ENCODE measurements at places on chromosomes 16 and 17.

DNA sequence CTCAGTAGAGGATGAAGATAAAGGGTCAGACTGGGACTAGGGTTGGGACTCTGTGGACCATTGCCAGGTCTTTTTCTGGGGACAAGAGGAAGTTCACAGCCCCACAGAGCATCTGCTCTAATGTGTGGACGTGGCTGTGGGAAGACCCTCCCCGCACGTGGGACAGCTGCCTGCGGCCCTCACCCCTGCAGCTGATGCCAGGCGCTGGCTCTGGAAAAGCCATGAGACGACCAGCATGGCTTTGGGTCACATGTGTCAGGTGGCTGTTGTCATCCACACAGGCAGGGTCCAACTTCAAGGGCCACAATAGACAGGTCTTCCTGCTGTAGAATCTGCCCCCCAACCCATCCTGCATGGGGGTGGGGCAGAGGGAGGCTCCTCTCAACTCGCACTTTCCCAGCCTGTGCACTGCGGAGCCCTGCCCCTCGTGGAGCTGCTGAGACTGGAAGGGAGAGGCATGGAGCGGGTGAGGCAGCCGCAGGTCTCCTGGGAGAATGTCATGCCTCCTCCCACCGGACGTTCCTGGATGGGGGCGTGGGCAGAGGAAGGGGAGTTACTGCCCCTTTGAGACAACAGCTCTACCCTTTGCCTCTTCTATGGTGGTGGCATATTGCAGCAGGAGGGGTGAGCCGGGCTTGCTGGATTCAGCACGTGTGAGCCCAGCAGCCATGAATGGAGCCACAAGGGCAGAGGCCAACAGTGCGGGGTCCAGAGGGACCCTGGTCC is 53.4 kb downstream of the PIMREG start:
- no peak for DNase-seq

- no peak for DNase-seq
Measured at GRCh38 chr16:89062389-89063345, 31.0 kb upstream of the ACSF3 start.

- no peak for DNase-seq
Measured at GRCh38 chr17:26792486-26792885, 501.4 kb upstream of the WSB1 start.

GRCh38 chr17:73936908-73937627 is 266.4 kb upstream of the RPL38 start:
- no peak for DNase-seq

DNA sequence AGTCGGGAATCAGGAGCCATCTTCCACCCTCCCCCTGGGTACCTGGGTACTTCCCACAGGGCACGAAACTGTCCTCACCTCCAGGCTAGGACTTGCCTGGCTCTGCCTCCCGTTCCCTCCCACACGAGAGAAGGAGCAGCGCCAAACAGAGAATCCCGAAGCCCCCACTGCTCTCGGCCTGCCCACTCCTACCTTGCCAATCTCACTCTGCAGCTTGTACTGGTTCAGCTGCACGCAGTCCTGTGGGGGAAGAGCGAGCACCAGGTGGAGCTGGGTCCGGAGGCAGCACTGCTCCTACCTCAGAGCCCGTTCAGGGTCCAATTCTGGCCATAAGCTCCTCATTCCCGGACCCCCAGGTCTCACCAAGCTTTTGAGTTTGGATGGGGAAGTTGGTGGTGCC is 8.7 kb downstream of the CAMKK1 start:
- DNase-seq, result no peak

GRCh38 chr16:74448990-74449389 is 27.7 kb upstream of the CLEC18B start:
- no peak for DNase-seq

DNA sequence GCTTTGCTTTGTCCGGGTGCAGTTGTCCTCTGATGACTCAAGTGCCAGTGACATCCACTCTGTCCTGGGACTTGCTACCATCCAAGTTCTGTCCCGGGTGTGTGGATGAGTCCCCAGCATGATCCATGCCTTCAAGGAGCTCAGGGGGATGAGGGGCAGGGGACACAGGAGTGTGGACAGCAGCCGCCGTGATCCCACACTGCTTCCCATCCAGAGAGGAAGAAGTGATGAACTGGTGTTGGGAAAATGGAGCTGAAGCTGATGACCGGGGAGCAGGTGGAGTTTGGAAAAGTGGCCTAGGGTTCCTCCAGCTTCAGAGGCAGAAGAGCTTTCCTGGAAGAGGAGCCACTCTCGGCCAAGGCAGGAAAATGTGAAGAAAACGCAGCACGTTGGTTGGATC is 249.6 kb upstream of the TNRC6C start:
- DNase-seq, result no peak

- DNase-seq, result no peak
Measured at GRCh38 chr16:71687861-71688260, 36.6 kb downstream of the PHLPP2 start.

- peak; percentile 61 for DNase-seq
Measured at GRCh38 chr17:57892146-57892819, 42.4 kb upstream of the MRPS23 start.

DNA sequence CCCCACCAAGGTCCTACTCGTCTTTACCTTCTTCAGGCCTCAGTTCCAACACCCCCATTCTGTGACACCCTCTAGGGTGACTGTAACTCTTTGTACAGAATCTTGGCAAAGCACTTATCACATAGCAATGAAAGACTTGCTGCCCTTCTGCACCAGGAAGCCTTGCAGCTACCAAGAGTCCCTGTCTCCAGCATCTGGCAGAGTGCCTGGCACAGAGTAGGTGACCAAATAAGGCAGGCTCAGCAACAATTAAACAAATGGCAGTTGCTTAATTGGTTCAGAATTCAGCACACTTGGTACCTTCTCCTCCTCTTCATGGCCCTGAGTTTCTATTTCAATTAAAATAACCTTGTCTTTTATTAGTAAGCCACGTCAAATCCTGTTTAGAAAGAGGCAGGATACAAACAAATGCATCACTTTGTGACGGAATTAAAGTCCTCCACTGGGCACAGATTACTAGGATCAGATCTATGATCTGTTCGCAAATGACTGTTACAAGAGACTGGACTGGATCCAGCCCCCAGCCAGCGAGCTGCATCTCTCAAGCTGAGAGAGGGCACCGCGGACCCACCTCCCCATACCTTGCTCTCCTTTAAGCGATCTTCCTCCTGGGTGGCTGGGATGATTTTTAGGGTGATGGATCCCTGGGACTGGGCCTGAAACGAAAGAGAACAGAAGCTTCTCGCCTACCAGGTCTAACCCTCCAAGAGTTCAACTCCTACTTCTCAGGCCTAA is 9.4 kb downstream of the MPP3 start:
- DNase-seq, result no peak

- DNase-seq, result no peak
Measured at GRCh38 chr17:72390675-72391508, 270.1 kb downstream of the SOX9 start.

All from stimulated activated CD8-positive, alpha-beta memory T cell treated with anti-CD3 and anti-CD28 coated beads, Interleukin-15, amount 100 ng/mL, for 24 hours (primary cell).